ENCODE measurements at places on chromosomes 16 and 17.

GRCh38 chr16:19001788-19002187 is 18.1 kb downstream of the TMC7 start:
- no peak for DNase-seq

DNA sequence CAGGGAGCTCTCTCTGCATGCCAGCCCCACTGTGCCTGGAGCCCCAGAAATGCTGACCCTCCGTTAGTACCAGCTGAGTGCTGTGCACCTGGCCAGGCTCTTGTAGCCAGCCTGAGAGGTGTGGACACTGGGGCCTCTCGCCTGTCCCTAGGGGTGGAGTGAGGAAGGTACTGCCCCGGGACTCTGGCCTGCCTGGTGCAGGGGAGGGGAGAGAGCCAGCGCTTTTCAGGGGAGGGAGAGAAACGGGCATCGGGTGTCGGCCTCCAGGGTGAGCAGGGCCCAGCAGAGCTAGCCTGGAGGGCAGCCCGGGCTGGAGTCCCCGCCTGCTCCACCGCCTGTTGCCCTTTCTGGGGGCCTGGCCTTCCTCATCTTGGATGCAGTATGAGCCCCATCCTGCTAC is 13.1 kb downstream of the MAP2K3 start:
- peak; percentile 39 for DNase-seq

- no peak for DNase-seq
Observed at GRCh38 chr17:56886288-56886731, 27.5 kb downstream of the TRIM25 start.

GRCh38 chr17:48462946-48463345 is 32.9 kb upstream of the SKAP1 start:
- no peak for DNase-seq

DNA sequence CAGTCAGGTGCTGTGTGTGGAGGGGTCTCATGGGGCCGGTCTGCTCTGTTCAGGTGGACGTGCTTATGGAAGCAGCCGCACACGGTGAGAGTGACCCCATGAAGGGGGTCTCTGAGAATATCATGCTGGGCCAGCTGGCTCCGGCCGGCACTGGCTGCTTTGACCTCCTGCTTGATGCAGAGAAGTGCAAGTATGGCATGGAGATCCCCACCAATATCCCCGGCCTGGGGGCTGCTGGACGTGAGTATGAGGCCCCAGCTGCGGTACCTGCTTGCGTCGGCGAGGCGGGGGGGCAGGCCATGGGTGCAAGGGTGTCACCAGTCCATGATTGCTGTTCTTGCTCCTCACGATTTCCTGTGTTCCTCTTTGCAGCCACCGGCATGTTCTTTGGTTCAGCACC is 27.9 kb downstream of the POLR2A start:
- DNase-seq = no peak

GRCh38 chr17:58506354-58507080 is 7.9 kb downstream of the MTMR4 start:
- no peak for DNase-seq

DNA sequence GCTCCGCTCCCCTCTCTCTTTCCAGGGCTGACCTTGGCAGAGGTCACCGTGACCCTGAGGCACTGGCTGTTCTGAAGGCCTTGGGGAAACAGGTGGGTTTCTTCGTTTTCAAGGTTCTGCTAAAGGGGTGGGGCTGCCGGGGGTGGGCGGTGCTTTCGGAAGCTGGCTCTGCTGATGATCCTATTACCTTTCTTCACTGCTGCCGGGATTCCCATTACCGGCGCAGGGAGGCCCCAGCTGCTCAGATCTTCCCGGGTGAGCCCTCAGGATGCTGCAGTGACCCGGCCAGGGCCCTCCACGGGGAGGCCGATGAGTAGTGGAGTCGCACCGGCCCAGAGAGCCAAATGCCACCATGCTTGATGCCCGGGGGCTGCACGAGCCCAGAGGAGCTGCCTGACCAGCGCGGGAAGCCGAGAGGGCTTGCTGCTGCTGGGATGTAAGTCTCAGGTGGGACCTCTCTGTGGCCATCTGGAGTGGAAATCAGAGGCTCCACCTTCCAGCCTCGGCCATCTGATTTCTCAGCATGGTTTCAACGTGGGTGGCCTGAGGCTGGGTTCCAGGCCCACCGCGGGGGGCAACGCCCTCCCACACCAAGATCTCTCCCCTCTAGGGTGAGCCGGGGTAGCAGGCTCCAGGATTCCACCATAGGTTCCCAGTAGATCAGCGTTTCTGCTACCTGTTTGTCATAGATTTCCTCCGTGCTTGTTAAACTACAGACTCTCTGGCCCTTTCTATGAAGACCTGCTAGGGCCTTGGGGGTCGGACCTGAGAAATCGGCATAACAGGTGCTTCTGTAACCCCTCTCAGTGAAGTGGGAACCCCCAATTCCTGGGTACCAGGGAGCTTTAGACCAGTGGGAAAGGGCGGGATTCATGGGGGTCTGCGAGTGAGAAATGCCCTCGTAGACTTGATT is 21.6 kb upstream of the ADCY7 start:
- DNase-seq = no peak

GRCh38 chr17:15087946-15088345 is 177.2 kb downstream of the PMP22 start:
- no peak for DNase-seq

Measured in hematopoietic multipotent progenitor cell treated with erythropoietin and hydrocortisone succinate and interleukin-3 and kit ligand, for 15 days (in vitro differentiated cells).